ENCODE measurements at places on chromosomes 1 and 21.

GRCh38 chr1:194658090-194658439 is 1471.7 kb upstream of the B3GALT2 start:
- DNase-seq, result no peak

GRCh38 chr1:6602669-6603237 is at the start of gene KLHL21:
TSS of gene KLHL21 (minus strand) at chr1:6602869. CDS start at chr1:6602817, 52 bp downstream.
- peak; percentile 87 for DNase-seq

- no peak for DNase-seq
These were observed 49.8 kb downstream of the GIPC2 start for GRCh38 chr1:78095593-78095992.

DNA sequence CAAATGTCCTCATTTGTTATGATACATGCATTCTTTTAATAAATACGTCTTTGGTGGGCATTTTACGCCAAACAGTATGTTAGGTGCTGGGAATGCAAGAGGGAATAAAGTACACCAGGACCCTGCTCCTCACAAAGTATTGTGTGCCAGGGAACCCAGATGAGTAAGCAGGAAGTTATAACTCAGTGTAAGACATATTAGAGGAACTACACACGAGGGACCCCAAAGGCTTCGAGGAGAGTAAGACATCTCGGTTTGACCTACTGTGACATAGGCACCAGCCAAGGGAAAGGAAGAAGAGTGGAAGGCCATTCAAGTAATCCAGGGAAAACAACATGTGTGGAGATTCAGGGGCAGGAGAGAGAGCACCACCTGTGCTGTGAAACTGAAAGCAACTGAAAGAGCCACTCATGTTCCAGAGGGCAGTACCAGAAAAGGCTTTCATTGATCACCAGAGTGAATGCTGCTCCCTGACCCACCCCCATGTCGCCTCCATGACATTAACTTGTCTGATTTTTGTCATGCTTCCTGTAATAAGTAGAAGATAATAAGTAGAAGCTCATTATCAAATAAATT is 542.5 kb upstream of the PKN2 start:
- no peak for DNase-seq

GRCh38 chr1:98019747-98020146 is 98.9 kb upstream of the DPYD start:
- no peak for DNase-seq

DNA sequence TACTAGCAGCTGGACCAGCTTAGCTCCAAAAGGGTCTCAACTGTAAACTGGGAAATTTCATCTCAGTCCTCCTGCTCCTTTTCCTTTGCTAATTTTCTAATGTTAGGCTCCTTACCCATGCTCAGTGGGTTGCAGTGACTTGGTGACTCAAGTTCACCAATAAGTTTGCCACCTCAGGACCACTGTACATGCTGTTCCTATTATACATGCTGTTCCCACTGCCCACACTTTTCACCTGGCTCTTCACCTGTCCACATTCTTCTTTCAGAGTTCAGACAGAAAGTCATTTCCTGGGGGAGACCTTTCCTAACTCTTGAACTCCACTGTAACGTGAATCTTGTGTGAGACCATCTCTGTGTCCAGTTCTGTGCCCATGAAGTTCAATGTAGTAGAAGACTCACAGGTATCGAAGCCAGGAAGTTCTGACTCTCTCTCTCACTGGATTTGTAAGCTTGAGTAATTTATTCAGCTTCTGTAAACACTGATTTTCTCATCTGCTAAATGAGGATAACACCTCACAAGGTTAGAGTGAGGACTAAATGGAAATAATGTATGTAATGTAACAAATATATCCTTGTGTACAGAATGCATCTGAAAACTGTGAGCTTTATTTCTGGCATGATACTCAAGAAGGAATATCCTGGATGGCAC is 17.9 kb downstream of the CD2 start:
- no peak for DNase-seq

- no peak for DNase-seq
These were observed 113.7 kb upstream of the IFFO2 start for GRCh38 chr1:19070197-19070651.

GRCh38 chr1:170261669-170262068 is 115.9 kb downstream of the NTMT2 start:
- no peak for DNase-seq

DNA sequence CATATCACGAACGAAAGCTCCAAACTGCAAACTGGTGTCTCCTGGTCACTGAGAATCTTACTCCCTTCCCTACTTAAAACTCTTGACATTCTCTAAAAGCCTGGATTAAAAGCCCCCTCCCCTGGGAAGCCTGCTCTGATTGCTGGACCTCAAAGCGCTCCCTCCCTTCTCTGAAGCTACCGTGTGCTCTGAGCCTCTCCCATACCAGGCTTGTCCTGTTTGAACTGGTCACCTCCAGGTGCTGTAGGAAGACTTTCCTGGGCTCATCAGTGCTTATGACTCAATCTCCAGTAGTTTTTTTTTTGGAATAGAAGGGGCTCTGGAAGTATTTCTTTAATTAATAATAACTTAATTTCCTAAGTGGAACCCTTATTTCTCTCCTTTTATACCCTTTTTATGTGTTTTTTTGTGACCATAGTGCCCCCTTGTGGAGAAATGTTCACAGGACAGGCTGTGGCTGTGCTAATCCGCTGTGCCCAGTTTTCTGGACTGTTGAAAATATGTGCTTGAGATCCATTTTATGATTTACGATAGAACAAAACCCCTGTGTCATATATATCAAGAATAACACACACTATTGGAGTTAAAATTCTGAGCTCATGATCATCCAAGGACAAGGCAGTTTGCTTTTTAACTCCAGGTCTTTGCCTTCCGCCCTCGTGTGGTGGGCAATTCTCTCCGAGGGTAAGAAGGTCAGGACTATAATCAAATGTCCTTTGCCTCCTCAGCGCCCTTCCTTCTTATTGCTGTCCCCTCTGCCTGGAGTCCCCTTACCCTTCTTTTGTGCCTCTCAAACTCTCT is 16.9 kb downstream of the MTARC1 start:
- no peak for DNase-seq

- DNase-seq, result no peak
These were observed 5.9 kb upstream of the SLC6A9 start for GRCh38 chr1:44037154-44037553.

GRCh38 chr1:8211883-8212579 is 105.9 kb upstream of the SLC45A1 start:
- DNase-seq, result no peak

DNA sequence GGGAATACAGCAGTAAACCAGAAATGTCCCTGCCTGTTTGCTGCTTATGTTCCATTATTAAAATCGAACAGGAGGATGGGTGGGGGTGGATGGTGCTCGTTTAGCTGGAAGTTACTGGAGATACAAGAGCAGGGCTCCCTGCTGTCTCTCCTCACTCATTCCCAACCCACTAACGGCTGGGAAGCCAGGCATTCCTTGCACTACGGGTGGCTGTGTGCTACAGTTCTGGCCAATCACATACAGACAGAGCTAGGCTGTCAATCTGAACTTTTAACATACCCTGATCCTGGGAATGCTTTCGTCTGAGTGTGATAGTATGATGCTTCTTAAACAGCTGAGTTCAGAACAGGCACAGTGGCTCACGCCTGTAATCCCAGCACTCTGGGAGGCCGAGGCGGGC is 7.0 kb downstream of the SIPA1L2 start:
- DNase-seq, result no peak

DNA sequence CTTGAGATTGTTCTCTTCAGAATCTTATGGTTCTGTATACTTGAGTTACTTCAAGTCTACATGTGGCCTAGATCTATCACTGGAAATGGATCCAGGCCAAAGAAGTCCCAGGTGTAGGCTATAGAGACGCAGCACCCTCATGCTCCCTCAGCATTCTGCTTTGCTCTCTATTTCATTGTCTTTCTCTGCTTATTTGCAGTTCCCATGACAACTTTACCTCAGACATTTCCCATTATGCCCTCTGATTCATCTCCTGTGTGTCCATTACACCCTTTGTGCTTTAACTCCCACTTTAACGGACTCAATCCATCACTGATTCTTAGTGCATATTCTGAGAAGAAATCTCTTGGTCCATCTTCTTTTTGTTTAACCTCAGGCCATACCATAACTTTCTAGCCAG is 236.9 kb upstream of the NRIP1 start:
- no peak for DNase-seq

GRCh38 chr1:94321662-94322061 is 84.3 kb upstream of the ARHGAP29 start:
- no peak for DNase-seq

- no peak for DNase-seq
These were observed 33.8 kb upstream of the NFASC start for GRCh38 chr1:204836856-204837255.

GRCh38 chr1:16719571-16720350 is 20.6 kb upstream of the RNU1-4 start:
- no peak for DNase-seq

DNA sequence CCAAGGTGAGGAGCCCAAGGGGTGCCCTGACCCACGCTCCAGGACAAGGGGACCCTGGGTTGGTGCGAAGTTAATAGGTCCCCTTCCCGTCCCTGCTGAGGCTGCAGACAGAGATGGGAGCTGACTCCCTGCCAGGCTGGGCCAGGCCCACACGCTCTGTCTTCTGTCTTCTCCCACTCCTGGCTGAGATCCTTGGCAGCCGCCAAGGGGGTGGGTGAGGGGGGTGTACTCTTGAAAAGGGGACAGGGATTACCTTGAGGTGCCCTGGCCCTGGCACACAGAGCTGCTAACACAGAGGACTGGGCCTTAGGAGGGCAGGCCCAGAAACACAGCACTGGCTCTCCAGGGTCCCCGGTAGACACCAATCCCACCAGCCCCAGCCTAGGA is 11.0 kb upstream of the CTRC start:
- no peak for DNase-seq

DNA sequence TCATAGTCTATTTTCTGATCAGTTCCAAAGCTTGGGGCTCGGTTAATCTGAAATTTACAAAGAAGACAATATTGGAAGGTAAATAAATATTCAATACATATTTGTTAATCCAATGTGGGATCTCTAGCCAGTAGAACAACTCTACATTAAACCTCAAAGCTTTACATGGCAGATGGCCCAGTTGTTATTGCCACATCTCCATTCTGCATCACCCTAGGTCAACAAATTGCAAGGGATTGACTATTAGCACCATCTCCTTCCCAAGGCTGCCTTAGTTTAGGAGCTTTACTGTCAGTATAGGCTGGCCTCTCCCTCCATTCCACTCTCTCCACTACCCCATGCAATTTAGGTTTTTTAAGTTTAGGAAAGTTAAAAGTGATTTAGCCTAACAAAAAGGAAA is 69.7 kb downstream of the TTLL7 start:
- DNase-seq, result no peak

- DNase-seq, result peak; percentile 38
These were observed 894 bp downstream of the TCEA3 start for GRCh38 chr1:23423415-23424292.

GRCh38 chr1:97780884-97781283 is 139.9 kb downstream of the DPYD start:
- no peak for DNase-seq

GRCh38 chr1:160136926-160137200 is 14.5 kb upstream of the ATP1A4 start:
- DNase-seq, result no peak

GRCh38 chr1:1073743-1074587 is at the start of gene RNF223:
TSS of gene RNF223 (minus strand) at chr1:1074306. CDS start at chr1:1072566, 1,740 bp downstream.
- DNase-seq, result no peak

GRCh38 chr1:160224606-160225005 is 19.4 kb downstream of the PEA15 start:
- no peak for DNase-seq

DNA sequence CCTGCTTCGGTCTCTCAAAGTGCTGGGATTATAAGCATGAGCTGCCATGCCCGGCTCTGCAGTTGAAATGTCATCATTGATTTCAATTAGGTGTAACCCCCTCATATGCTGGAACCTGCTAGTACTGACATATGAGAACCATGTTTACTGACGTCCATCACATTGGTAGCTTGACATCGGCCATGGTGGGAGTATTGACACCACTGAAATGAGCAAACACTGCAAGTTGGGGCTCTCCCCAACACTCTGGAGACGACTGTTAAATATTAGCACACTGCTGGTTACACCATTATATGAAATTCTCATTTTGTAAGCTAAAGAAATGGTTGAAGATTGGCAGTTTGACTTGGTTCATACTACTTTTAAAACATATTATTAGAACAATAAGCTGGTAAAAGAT is 63.7 kb downstream of the CNST start:
- DNase-seq, result no peak

- no peak for DNase-seq
These were observed 104.0 kb upstream of the ACTRT2 start for GRCh38 chr1:2917284-2917683.

GRCh38 chr1:90840352-90840751 is 123.2 kb upstream of the BARHL2 start:
- DNase-seq, result no peak

DNA sequence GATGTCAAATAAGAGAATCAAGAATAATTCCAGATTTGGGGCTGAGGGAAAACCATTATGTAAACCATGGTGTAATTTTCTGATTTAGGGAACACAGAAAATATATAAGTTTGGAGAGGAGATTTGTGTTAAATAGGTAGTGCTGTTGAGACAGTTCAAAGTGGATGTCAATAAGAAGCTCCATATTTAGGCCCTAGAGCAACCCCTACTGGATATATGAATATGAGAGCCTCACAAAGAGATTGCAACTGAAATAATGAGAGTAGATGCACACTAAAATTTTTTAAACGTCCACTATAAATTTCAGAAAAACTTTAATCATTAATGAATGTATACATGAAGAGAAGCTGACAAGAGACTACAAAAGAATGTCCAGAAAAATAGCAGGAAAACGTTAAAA is 1447.8 kb upstream of the PRMT6 start:
- DNase-seq, result no peak

DNA sequence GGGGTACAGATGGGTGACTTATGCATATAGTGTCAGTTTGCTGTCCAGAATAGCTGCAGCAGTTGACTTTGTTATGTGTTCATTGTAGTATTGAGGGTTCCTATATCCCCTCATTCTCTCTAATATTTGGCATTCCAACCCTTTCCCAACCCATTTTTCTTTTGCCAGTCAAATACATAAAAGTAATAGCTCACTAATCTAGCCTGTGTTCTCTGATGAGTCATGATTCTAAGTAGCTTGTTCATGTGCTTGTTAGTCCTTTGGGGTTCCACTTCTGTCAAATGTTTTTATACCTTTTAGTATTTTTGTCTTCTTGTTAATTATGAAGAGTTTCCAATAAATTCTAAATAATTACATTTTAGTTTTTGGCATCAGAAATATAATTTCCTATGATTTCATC is 99.2 kb upstream of the MROH9 start:
- DNase-seq, result no peak

GRCh38 chr1:214247501-214248041 is 33.4 kb upstream of the SMYD2 start:
- DNase-seq, result no peak

- DNase-seq, result no peak
These were observed 27.5 kb upstream of the CD1D start for GRCh38 chr1:158153179-158153578.
